ENCODE measurements at places on chromosomes 1 and 21.
A peak's percentile ranks its signal among the peaks of the same experiment; 100 is the strongest.

DNA sequence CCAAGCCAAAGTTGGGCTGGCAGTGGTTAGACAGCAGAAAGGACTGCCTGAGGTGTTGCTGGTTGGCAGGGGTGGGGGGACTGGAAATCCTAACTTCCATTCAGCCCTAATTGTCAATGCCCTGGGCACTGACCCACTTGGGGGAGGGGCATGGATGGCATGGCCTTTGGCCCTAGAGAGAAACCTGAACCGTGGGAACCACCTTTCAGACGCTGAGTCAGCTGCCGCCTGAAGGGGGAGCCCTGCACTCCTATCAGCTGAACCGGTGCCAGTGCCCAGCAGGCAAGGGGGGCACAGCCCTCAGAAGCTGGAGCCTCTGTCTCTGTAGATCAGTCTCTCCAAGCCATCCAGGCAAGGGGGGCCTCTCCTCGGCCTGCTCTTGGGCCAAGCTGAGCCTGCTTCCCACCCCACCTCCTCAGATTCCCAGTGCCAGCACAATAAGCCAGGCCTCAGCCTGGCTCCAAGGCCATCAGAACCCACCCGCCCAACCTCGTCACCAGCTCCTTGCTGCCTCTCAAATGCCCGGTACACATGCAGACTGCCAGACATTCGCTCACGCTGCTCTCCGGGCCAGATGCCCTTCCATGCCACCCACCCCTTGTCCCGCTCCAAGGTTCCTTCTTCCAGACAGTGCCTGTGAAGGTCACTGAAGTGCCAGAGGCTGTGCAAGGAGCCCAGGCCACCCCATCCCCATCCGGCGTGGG lies 11.6 kb downstream of the TINAGL1 start:
- DNase-seq = peak; percentile 12

DNA sequence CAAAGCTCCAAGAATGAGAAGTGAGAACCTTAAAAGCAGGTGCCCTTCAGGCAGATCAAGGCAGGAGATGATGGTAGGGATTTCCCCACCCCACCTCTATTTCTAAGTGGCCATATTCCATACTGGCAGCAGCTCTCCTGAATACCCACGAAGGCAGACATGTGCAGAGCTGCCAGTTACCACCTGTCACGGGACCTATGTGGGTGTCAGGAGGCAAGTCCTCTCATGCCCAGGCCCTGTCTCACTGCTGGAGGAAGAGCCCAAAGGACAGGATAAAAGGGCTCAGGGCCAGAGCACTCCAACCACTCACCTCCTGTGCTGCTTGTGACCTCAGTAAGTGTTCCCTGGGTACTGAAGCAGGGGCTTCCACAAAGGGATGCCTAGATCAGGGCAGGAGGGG lies 721 bp upstream of the LCE1B start:
- no peak for DNase-seq

- no peak for DNase-seq
These were observed 3.3 kb downstream of the CCSAP start for GRCh38 chr1:229339520-229339919.

GRCh38 chr1:211891708-211892107 lies 61.1 kb upstream of the LPGAT1 start:
- no peak for DNase-seq
